HT1080 (cell line): ENCODE measurements at places on chromosomes 5 and 9.
A peak's percentile ranks its signal among the peaks of the same experiment; 100 is the strongest.

- no peak for DNase-seq
Observed at GRCh38 chr9:4725706-4726442, 15.1 kb downstream of the AK3 start.

DNA sequence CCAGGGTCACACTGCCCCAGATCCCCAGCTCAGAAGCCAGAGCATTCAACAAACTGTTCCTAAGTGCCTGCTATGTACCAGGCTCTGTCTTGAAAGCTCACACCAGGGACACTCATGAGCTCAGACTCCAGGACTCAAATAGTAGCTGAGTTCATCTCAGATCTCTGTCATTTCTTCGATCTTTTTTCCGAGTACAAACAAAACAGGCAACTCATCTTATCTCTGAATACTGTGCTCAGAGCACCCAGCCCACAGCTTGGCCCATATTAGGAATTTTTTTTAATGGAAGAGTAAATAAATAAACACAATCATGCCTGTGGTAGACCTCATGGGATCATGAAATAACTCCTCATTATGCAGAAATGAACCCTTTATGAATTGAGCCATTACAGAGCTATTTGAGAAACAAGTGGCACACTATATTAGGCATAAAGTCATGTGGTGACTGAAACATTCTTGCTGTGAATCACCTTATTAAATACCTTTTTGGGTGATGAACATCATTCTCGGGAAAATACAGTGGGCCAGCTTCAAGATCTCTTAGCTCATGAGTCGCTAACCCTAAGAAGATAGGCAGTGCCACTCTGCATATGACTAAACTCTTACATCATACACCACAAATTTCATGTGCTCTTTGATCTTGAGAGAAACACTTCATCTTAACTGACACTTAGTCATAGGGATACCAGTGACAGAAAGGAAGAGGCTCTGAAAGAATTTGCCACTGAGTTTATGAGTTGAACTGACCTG, 9.9 kb downstream of the SH3RF2 start:
- peak; percentile 98 for DNase-seq

GRCh38 chr9:111731928-111732327, 62.8 kb downstream of the SHOC1 start:
- DNase-seq, result peak; percentile 54

DNA sequence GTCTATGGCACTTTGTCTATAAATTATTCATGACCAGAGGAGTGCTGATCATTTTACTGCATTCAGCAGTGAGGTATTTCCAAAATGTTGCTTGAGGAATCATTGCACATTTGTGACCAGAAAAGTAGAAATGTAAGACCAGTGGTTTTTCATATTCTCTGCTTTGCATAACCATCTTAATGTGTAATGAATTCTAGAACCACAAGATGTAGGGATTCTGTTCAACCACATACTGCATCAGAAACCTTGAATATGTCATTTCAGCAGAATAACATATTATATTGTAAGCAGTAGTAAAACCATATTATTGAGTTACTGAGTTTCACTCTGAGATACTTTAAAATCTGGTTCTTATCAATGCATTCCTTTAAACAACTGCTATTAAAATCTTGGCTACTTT, 1243.4 kb downstream of the MAT2B start:
- DNase-seq, result no peak

DNA sequence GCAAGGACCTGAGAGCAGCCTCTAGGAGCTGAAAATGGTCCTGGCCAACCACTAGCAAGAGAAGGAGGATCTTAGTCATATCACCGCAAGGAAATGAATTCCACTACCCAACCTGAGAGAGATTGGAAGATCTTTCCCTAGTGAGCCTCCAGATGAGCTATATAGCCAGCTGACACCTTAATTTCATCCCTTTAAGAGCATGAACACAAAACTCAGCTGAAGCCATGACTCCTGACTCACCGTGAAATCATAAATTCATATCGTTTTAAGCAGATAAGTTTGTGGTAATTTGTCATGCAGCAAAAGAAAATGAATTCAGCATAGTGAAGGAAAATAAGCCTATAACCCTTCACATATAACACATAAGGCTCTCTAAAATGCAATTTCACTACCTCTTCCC, 23.5 kb downstream of the MAPKAP1 start:
- peak; percentile 74 for DNase-seq

- DNase-seq, result no peak
Observed at GRCh38 chr5:41893074-41893851, 10.9 kb upstream of the RIMOC1 start.

DNA sequence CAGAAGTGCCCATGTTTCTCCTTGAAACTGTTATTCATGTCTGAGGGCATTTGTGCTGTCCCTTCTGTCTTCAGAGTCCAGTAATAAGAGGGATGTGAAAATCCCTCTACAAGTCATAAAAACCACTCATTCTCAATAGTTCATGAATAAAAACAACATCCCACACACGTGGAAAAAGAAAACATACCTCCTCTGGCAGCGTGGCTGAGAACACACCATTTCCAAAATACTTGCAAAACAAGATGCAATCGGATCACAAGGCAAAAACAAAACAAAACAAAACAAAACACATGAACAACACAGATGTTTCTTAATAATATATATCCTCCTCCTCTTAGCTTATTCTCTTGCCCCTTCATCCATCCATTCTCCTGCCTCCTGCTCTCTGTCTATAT, 71.0 kb upstream of the EQTN start:
- DNase-seq, result no peak
